ENCODE measurements at places on chromosomes 5 and 9. TPM values are rescaled to one million over a fixed set of nuclear protein-coding genes. Genes with fewer than 3 reads are reported as not detected.

DNA sequence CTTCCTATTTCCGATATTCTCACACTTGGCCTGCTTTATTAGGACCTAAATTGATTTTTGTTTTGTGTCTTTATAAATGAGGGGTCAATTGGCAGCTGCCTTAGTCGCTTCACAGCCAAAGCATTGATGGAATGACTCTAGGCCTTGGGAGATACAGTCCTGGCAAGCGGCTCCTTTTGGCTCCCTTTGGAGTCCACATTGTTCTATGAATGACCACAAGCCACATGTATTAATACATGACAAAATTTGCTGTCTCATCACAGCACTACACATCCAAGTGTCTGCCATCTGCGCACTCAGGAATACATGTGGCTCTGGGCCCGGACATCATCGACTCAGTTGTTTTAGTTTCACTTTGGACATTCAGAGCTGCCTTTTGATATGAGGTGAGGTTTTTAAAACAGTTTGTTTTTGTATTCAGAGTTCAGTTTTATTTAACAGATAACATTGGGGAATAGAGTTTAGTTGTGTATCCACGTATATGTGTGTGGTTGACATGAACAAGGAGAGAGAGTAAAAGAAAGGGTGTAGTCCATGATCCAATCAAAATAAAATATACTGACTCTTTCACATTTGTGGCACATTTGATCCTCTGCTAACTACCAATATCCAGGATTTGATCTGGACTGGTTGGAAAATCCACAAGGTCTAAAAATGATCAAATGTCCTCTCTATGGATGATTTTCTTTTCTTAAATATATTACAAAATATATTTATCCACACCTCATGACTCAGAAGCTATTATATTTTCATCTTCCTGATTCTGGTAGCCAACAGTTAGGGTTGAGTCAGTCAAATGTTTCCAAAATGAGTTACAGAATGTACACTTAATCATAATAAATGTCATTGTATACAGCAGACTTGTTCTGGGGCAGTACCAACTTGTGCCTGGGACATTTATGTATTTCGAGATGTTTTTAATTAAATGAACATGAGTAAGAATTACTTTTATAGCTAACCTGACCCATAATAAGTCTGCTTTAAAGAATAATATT lies 114.0 kb upstream of the MTAP start:
- no peak for DNase-seq

The INSL4 gene
- polyA plus RNA-seq: not detected

The NPR3 gene
- polyA plus RNA-seq: 21.8 TPM

DNA sequence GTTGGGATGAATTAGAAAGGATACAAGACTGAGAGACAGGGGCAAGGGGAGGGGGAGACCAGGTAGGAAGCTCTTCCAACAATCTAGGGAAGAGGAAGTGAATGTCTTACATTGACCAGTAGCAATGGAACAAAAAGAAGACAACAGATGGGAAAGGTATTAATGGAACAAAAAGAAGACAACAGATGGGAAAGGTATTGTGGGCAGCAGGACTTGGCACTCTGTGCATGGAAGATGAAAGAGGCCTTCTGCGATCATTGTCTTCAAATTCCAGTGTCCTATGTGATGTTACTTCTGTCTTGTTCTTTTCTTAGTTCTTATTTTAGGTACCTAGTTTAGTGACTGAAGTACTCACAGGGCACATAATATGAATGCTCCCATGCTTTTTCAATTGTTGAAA lies 161.8 kb downstream of the PALM2AKAP2 start:
- DNase-seq: no peak

GRCh38 chr5:94180761-94181160 lies 437.6 kb downstream of the KIAA0825 start:
- no peak for DNase-seq

DNA sequence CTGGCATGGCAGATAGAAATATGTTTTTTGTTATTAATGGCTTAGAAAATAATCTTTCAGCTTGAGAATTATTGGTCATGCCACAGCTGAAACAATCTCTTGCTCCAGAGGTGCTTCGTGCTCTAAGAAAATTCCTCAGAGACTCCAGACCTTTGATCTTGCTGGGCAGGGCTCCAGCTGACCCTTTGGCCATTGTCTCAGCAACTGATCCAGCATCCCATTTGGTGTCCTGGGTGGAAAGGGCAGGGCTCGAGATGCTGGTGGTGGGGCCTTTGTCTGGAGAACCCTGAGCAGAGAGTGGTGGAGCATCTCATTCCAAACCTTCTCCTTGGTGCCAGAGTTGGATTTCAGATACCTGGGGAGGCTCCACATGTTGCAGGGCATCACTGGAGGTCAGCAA lies 43.2 kb upstream of the PIK3R1 start:
- DNase-seq: no peak

DNA sequence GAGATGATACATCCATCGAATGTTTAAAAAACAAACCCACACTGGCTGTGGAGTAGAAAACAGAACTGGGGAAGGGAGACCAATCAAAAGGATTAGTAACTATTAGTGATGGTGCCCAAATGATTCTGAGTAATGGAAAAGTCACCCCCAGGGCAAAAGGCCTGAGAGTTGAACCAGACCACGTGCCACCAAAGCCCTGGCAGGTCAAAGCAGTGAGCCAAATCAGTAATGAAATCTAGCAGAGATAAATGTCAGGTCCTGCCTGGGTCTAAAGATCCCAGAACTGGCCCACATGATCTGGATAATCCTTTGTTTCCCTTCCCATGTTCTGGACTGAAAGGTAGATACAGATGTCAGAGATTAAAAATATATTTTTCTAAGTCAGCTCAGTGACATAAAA lies 9.4 kb downstream of the OTULINL start:
- DNase-seq: no peak

GRCh38 chr5:78496373-78496772 lies 136.0 kb downstream of the SCAMP1 start:
- DNase-seq: no peak

The HSD17B3 gene
- polyA plus RNA-seq: 0.74 TPM

The OBP2A gene
- 0.33 TPM for polyA plus RNA-seq
